ENCODE measurements at places on chromosomes 5 and 9.

DNA sequence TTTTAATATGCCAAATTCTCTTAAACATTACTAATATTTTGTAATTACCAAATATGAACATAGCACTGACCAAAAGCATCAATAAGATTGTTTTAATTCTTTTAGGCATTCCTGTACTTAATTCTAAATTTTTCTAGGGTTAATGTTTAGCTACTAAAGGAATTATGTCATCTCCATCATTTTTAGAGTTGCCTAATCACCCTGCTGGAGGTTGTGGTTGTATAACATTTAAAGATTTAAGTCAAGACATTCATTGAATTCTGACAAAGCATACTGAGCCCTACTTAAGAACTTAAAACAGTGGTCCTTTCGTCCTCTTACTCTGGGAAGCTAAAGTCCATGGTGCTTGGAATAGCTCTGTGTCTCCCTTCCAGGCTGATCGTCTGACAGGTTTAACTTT is 28.1 kb upstream of the DAB2 start:
- DNase-seq = no peak

- no peak for DNase-seq
Observed at GRCh38 chr5:136698970-136699369, 333.6 kb upstream of the TRPC7 start.

GRCh38 chr9:131603199-131603598 is 57.9 kb downstream of the PRRT1B start:
- DNase-seq = no peak

DNA sequence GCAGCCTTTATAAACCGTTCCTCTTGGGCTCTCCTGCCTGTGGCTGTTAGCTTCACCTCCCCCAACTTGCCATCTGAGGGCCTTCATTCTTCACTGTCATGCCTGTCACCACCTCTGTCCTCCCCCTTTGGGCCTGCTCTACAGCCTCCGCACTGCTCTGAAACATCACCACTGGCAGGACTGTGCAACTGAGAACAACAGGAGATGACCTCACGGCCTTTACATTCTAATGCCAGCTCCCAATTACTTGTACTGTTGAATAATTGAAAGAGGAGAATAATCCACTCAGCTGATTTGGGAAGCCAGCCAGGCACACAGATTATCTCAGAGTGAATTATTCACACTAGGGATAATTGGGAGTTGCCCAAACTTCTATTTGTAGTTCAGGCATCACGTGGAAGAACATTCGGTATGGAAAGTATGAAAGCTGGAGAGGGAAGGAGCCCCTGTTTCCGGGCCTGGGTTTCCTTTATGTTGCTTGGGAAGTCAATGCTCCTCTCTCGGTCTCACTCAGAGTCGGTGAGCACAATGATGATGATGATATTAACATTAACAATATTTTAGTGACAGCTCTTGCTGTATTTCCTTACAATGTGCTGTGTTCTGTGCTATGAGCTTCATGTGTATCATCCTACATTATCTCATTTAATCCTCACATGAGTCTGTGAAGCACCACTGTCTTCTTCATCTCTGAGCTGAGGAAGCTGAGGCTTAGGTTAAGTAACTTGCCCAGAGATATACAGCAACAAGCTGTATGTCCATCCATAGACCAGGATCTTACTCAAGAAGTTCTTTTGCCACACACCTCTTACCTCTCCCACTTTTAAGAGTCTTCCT is 99.3 kb upstream of the LRRTM2 start:
- no peak for DNase-seq

GRCh38 chr5:76341651-76342334 is 61.3 kb upstream of the IQGAP2 start:
- DNase-seq = no peak

DNA sequence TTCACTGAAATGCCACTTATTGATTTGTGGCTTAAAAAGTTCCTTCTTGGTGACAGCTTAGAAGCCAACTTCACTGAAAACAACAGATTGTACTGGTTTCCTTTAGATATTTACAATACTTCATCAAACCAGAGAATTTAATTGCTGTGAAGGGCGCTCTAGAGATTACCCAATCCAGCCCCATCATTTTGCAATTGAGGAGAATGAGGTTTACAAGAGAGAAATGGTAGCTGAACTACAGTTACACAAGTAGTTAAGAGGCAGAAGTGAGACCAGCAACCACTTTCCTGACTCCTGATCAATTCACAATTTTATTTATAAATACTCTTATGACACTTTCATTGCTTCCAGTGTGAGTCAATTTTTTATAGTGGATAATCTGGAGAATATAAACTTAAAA is 103.5 kb upstream of the APC start:
- DNase-seq = no peak

GRCh38 chr5:43065387-43065947 is 25.3 kb upstream of the ANXA2R start:
- DNase-seq = no peak

DNA sequence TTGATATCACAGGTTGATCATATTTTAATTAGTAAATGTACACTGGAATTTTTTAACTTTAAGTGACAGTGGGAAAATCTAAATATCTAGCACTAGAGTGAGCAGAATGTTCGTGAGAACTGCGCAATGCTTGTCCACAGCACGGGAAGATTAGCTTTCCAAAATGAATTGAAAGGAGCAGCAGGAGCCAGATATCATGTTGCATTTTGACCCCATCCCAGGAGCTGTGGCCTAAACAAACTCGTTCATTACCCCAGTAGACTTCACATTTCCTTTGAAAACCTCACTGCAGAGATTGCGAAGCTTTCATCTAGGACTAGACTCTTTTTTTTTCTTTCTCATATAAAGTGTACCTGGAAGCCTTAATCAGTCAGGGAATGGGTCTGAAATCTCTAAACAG is 525.8 kb downstream of the CTNND2 start:
- DNase-seq = no peak

Measured in stimulated activated CD4-positive, alpha-beta T cell treated with anti-CD3 and anti-CD28 coated beads, Interleukin-2, amount 100 ng/mL, for 4 hours (primary cell).